MV-4-11 (cell line): ENCODE measurements at places on chromosomes 3 and 15.

DNA sequence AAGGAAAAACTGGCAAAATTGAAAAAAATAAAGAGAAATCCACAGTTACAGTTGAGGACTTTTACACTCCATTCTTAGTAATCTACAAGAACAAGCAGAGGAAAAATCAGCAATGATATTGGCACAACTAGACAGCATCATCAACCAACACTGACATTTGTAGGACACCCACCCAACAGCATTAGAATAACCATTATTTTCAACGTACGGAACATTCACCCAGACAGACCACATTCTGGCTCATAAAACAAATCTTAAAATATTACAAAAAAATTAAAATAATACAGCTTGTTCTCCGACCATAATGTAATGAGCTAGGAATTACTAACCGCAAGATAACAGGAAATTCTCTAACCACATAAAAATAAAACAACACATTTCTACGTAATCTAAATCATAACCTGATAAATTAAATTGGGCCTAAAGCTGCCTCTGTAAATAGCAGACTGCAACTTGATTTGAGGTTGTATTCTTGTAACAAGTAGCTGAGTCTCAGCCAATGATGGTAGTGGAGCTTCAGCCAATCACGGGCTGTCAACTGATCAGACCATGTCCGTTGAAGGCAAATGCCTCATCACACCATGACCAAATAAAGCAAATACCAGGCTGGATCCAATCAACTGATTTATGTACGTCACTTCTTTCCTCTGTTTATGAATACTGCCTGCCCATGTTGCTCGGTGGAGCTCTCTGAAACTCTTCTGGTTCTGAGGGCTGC lies 9.2 kb downstream of the PLSCR4 start:
- no peak for DNase-seq

DNA sequence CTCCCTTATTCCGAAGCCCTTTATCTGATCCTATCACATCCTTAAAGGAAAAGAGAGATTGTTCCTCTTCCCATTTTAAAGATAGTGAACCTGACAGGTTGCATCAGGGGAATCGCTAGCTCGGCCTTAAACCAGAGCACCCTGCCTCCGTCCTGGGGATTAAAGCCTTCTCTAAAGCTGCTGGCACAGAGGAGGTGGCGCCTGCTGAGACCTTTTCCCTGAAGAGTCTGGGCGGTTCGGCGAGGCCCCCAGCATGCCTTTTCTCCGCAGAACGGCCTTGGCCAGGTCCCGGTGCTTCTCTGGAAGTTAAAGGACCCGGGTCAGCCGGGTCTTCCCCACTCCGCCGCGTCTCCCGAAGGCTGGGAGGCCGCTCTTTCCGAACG lies 593 bp downstream of the FAM219B start:
- no peak for DNase-seq

- DNase-seq: peak; percentile 73
Observed at GRCh38 chr15:91782221-91782620, 71.3 kb upstream of the SLCO3A1 start.

- DNase-seq: no peak
Observed at GRCh38 chr15:73322665-73323373, 45.9 kb downstream of the HCN4 start.

DNA sequence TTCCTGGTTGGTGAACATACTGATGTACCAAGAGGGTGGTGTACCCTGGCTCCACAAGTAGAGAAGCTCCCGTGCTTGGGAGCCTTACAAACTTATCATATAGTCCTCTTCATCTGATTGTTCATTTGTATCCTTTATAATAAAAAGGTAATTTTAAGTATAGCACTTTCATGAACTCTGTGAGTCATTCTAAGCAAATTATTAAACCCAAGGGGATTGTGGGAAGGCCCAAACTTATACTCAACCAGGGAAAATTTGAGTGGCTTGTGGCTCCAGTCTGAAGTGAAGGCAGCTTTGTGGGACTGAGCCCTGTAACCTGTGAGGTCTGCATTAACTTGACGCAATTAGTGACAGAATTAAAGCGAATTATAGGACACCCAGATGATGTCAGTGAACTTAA lies 29.0 kb downstream of the TTBK2 start:
- no peak for DNase-seq

- no peak for DNase-seq
Observed at GRCh38 chr3:50612234-50612882, 784 bp upstream of the CISH start.

DNA sequence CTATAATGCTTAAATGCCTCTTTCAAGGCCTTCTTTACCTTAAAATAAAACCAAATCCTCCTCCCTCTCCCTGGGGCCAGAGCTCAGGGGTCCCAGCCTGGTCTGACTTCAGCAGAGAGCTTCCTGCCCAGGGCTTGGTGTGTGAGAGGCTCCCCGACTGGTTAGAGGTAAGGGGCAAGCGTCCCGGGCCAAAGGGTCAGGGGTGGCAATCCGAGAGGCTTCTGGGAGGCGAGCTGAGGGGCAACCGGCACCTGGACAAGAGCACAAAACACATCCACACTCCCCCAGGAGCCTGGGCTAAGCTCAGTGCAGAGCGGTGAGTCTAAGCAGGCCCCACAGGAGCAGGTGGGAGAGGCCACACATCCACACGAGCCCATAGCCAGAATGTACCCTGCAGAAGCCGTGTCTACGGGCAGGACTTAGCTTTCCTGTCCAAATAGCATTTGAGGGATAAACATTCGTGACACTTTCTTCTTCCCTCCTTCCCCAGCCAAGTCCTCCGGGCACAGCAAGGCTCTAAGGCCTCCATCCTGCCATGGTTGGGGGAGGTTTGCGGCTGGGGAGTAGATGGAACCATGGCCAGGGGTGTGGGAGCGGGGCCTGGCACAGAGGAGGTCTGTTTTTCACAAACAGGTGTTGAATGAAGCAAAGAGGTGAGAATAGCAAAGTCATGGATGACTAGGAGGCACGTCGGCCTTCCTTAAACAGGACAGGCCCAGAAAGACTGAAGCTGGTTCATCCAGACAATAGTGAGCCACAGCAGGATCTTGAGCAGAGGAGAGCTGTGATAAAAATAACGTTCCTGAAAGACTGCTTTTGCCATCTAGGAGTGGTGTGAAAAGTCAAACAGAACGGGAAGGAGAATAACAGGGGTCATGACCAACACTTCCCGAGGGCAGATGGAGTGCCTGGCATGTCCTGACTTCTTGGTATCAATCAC lies 98.7 kb upstream of the IQSEC1 start:
- no peak for DNase-seq

DNA sequence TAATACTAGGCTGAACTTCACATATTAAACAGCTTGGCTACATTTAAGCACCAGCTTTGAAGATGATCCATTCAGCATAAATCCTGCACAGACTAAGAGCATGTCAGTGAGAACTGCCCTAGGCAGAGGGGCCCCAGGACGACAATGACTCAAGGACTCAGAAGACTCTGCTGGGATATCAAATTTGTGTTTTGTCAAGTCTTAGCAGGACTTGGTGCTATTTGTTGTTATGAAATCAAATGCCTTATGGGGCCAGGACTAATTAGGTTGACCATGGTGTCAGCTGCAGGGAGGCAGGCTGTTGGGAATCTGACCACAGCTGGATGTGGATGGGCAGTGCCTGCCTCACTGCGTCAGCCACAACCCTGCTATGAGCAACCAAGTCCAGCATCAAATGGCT lies 91.8 kb downstream of the RYR3 start:
- no peak for DNase-seq

- DNase-seq: no peak
Observed at GRCh38 chr3:58424613-58425012, 9.0 kb downstream of the PDHB start.

DNA sequence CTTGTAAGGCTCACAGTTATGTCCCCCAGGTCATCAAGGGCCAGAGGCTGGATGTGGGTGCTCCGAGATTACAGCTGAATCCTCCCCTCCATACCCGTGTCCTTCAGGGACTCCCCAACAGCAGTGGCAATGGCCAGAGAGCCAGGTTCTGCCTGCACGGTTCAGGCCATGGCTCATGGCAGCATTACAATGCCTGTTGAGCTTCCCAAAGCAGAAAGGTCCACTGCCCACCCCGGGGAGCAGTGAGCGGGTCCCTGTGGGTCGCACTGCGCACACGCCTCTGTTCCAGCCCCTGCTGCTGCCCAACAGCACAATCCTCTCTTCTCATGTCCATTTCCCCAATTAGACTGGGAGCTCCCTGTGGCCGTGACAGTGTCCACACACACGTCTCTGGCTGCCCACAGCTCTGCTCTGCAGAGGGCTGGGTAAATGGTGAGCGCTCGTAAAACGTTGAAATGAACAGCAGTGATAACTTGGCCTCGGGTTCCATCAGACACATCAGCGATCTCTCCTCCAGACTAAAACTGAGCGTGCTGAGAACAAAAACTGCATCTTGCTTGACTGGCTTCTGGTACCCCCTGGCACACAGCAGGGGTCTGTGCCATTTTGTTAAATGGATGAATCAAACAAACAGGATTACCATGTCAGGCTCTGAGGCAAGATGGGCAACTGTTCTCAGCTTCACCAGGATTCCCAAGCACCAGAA lies 80.4 kb downstream of the VGLL4 start:
- DNase-seq: no peak

- DNase-seq: no peak
Observed at GRCh38 chr15:99343208-99343607, 91.9 kb downstream of the LRRC28 start.

- peak; percentile 76 for DNase-seq
Observed at GRCh38 chr3:183875411-183875810, 9.3 kb downstream of the PARL start.

GRCh38 chr15:101841656-101842055 lies 29.7 kb downstream of the OR4F15 start:
- no peak for DNase-seq

GRCh38 chr3:31379598-31379997 lies 153.1 kb upstream of the STT3B start:
- DNase-seq: no peak

DNA sequence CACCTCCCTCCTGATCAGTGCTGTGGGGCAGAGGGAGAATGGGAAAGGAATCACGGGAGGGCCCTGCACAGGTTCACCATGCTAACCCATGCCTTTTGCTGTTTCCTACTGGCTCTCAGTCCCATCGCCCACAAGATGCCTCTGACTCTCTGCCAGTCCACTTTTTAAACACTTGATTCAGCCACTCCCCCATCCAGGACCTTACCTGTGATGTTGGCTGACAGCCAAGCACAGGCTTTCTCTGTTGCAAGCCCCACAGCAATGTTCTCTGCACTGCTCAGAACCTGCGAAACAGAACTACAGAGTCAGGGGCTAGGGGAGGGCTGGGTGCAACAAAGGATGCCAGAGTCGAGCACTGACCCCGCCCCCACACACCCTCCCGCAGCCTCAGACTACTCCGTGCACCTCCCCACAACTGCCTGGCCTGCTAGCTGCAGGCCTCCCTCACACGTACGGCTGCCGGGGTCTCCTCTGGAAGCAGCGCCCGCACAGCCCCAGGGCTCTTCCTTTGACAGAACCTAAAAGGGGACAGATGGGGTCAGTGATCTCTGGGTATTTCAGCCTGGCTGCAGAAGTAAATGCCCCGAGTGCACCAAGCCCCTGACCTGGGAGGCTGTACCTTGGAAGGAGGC lies 9.1 kb downstream of the CDAN1 start:
- DNase-seq: no peak

- DNase-seq: no peak
Observed at GRCh38 chr15:80188251-80188650, 35.5 kb downstream of the FAH start.

DNA sequence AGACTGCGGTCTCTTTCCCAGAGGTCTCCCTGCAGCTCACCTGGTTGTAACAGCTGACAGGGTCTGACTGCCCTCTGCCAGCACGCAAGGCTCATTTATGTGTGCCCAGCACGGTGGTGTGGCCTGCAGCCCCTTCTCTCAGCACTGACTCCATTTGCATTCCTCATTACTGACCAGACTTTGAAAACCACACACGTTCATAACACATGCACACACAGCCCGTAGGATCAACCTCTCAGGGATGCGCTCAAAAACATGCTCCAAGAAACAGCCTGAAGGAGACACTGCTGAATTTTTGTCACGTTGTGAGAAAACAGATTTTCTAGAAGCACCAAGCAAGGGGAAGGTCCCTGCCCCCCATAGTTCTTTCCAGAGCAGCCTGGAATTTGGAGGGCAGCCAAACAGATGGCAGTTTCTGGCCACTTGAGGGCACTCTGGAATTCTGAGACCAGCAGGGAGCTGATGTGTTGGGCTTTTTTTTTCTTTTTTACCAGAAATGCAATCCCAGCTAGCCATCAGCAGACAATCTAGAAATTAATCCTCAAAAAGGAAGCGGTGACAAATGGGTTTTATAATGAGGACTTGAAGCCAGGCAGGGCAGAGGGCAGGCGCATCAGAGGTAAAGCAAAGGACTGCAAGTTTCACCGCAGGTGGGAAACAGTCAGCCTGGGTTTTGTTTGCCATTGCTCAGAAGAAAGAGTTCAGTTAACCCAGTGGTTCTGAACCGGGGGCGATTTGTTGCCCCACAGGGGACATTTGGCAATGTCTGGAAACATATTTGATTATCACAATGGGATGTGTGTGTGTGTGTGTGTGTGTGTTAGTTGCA lies 170.5 kb upstream of the PROK2 start:
- DNase-seq: peak; percentile 62

- no peak for DNase-seq
Observed at GRCh38 chr15:29686445-29687203, 135.6 kb downstream of the TJP1 start.

DNA sequence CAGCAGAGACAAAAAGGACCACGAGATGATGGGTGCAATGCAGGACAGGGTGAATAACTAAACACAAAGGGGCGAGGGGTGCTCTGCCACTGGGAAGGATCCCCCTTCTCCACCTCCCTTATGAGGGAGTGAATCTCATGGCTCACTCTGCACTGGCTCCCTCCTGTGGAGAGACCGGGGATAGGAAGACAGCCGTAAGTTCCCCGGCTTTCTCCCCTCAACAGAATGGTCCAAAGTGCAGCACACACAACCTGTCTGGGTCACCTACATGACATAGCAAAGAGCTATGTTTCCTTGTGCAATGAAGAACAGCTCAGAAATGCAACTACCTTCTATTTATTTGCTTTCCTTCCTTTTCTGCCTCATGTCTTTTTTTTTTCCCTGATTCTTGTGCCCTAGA lies 7.8 kb upstream of the ACSBG1 start:
- no peak for DNase-seq

DNA sequence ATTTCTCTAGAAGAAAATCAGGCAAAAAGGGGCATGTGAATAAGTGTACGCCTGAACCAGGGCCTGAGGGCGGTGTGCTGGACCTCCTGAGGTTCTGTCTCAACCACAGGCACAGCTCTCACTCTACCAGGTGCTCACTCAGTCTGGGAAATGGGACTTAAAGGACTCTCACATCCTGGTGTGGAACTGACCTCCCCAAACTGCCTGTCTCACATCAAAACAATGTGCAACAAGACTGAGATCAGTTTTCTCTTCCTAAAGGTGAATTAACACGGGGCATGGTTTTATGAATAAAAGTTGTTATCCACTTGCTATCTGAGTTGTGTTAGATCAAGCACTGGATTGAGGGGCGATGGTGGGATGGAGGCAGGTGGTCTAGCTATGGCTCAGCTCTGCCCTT lies 4.8 kb downstream of the STOML1 start:
- no peak for DNase-seq
